ENCODE measurements at places on chromosomes 7 and 10. TPM values are rescaled to one million over a fixed set of nuclear protein-coding genes. Genes with fewer than 3 reads are reported as not detected.

The PROSER2 gene
- total RNA-seq, result 4.7 TPM

The RPEL1 gene
- total RNA-seq, result under 0.01 TPM

The SPDYE5 gene
- not detected for total RNA-seq

The COL13A1 gene
- 6.0 TPM for total RNA-seq

The ZNF425 gene
- total RNA-seq, result 4.3 TPM

The ARMC3 gene
- 0.25 TPM for total RNA-seq

The PCGF5 gene
- 18.2 TPM for total RNA-seq

The COL1A2 gene
- 32,213 TPM for total RNA-seq

The PAPSS2 gene
- 96.9 TPM for total RNA-seq

The UCN3 gene
- not detected for total RNA-seq

The AKR1C8 gene
- total RNA-seq, result not detected

The OR13A1 gene
- total RNA-seq, result not detected

The LLCFC1 gene
- not detected for total RNA-seq

The MBL2 gene
- total RNA-seq, result not detected

The SCRN1 gene
- 93.1 TPM for total RNA-seq

The C10orf105 gene
- not detected for total RNA-seq

The CNPY1 gene
- not detected for total RNA-seq

The CYP3A4 gene
- total RNA-seq, result not detected

The NPSR1 gene
- total RNA-seq, result not detected

The VAX1 gene
- total RNA-seq, result not detected

The FOXP2 gene
- total RNA-seq, result 17.4 TPM

The LIPK gene
- total RNA-seq, result not detected
